Nephron progenitor cell (in vitro differentiated cells): ENCODE measurements at places on chromosomes 7 and 10.

DNA sequence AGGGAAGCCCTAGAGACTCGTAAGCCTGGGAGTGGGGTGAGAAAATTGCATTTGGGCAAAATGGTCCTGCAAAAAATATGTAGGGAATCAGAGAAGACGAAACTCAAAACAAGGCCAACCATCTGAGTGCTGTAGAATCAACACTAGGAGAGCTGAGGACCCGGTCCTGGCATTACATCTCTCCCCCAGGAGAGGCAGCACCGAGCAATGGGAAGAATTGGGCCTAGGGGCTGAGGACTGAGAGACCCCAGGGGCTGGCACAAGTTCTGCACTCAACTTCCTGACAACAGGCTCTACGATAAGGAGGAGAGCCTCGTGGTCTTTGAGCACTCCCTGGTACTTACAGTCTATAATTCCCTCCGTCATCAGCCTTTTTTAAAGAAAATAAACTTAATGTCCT, 47.6 kb downstream of the BPGM start:
- peak; percentile 17 for DNase-seq

GRCh38 chr7:149855361-149856305, 17.5 kb downstream of the ZNF862 start:
- DNase-seq: no peak

- no peak for DNase-seq
These were observed 118.6 kb downstream of the STRA8 start for GRCh38 chr7:135352285-135352684.

- no peak for DNase-seq
These were observed 167.8 kb downstream of the AHR start for GRCh38 chr7:17466216-17466615.

DNA sequence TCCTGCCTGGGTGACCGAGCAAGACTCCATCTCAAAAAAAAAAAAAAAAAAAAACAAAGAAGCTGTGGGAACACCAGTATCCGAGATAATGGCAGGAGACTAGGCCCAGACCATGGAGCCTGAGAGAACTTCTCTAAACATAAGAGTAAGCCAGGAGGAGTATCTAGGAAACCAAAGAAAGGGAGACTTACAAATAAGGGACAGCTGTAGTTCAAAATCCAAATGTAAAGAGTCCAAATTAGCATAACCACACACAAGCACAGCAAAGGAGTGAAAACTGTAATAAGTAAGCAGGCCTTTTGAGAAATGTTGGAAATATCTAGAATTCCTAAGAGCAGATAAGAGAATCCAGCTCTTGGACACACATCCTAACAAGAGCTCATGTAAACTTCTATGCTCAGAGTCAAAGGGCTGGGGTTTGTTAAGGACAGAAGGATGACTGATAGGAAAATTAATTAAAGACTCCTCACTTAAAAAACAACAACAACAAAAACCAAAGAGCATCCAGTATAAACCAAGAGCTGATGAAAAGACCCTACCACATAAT, 15.8 kb downstream of the ZNF25 start:
- DNase-seq: no peak

DNA sequence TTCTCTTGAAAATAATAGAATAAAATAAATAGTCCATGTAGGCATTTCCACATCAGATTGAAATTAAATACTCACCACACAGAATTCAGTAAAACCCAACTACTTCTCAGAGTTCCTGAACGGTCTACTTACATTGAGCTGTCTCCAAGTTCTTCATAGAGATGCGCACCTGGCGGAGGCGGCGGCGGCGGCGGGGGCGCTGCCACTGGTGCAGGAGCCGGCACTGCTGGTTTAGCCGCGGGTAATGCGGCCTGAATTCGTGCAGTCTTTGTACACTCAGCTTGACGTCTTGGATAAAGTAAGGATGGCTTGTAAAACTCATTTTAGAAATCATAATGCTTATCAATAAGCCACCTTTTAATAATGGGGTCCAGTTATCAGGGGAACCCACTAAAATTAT, 973.8 kb downstream of the PCDH15 start:
- no peak for DNase-seq

GRCh38 chr10:113561214-113561613, 8.4 kb downstream of the HABP2 start:
- no peak for DNase-seq

DNA sequence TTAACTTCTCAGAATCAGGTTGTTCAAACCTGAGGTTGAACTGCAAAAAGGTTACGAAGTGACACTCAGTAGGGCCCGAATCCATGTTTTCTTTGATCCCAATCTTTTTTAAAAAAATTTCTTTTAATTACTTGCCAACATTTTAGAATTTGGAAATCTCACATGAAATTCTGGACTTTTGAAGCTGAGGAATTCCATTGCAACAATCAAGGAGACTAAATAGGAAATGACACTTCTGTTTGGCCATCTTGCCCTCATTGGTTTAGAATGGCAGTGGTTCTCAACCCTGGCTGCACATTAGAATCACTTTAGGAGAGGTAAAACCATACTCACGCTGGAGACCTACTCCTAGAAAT, 471 bp upstream of the TOMM7 start:
- DNase-seq: no peak

DNA sequence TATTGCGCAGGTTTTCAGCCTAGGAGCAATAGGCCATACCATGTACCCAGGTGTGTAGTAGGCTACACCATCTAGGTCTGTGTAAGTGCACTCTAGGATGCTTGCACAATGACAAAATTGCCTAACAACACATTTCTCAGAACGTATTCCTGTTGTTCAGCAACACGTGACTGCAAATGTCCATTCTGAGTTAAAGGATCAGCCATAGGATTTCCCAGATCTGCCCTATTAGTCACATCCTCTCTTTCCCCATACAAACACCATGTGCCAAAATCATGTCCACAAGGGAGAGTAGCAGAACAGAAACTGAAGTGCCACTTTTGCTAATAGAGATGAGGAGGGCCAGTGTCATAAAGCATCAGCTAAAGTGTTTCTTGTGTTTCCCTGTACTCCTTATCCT, 42.6 kb upstream of the AMPH start:
- DNase-seq: no peak

DNA sequence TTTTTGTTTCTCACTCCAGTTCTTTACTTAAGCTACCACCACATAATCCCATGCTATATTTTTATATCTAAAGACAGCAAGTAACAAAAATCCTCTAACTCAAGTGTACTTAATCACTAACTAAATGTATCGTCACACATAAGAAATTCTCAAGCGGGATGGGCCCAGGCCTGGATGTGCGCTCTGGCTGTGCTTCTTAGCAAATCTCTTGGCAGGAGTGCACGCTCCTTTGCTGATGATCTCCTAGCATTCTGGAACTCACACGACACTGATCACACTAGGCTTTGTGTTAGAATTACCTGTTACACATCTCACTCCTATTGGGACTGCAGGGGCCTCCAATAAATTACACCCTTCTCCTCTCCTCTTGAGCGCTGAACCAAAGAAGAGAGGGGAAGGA, 46.7 kb upstream of the CALD1 start:
- DNase-seq: no peak

GRCh38 chr7:79820387-79820786, 314.2 kb upstream of the GNAI1 start:
- DNase-seq: peak; percentile 20

GRCh38 chr7:155357573-155358041, 59.9 kb downstream of the INSIG1 start:
- no peak for DNase-seq

DNA sequence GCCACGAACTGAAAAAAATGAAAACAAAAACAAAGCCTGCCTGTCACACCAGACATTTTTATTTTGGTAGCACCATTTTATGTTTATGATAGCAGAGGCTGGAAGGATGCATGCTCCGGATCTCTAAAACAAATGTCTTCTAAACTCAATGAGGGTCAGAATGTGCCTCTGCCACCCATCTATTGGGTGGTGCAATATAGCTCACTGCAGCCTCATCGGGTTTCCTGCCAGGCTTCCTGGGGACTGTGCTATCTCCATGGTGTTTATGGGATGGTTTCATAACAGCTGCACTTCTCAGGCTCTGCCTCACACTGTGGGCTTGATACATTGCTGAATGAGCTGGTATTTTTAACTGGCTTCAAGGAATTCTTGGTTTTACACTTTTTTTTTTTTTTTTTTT, 94.4 kb downstream of the ITIH5 start:
- DNase-seq: no peak

DNA sequence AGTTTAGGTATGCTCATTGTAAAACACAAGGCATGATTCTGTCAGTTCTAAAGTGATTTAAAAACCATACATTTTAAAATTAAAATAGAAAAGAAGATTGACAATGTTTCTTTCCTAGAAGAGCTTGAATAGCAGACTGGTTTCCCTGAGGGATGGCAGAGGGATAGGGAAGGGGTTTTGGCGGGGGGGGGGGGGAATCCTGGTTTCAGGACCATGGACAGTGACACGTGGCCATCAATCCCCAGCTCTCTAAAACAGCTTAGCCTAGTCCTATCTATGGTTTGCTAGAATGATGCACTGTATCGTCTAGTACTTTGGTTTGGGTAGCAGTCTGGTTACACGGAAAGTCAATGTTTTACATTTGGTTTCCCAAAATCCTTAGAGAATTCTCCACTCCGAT, 88.7 kb downstream of the PHYHIPL start:
- peak; percentile 14 for DNase-seq

- no peak for DNase-seq
These were observed 81.1 kb downstream of the IDE start for GRCh38 chr10:92492748-92493240.

DNA sequence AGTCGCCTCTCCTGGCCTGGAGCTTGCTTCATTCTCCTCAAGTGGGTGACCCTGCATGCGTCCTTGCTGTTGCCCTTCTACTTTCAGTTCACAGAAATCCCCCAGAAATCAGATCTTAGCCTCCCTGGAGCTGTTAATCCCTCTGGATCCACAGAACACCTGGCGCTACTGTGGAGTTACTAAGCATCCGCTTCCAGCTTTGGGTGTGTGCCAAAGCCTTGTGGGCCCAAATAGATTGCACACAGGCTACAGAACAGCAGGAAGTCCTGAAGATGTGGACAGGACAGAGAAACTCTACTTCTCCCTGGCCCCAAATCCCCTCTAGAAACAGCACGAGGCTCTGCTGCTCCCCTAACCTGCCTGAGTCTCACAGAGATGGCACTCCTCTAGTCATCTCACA, 36.6 kb upstream of the PDLIM1 start:
- no peak for DNase-seq

- no peak for DNase-seq
These were observed 76.9 kb downstream of the CYP51A1 start for GRCh38 chr7:92057375-92057774.

DNA sequence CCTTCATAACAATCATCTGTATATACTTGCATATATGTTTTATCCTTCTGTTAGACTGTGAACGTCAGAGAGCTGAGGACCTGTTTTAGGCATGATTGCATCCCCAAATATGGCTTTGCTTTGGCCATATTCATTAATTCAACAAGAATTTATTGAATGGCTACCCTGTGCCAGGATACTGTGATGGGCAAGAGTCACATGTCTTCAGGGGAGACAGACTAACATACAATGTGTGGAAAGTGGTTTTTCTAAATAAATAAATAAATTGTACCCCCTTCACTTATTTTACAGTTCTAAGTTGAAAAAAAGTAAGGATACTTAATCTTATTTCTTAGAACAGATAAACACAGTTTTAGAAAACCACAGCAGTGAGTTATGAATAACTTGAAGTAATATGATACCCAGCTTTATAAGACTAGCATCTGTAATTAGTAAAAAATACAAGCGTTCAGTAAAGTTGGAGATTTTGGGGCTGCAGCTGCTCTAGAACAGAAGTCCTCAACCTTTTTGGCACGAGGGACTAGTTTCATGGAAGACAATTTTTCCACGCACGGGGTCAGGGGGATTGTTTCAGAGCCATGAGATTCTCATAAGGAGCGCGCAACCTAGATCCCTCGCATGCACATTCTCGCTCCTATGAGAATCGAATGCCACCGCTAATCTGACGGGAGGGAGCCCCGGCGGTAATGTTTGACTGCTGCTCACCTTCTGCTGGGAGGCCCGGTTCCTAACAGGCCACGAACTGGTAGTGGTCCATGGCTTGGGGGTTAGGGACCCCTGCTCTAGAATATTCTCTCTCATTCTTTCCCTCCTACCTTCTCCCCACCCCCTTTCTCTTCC, 89.4 kb upstream of the MTPN start:
- no peak for DNase-seq

DNA sequence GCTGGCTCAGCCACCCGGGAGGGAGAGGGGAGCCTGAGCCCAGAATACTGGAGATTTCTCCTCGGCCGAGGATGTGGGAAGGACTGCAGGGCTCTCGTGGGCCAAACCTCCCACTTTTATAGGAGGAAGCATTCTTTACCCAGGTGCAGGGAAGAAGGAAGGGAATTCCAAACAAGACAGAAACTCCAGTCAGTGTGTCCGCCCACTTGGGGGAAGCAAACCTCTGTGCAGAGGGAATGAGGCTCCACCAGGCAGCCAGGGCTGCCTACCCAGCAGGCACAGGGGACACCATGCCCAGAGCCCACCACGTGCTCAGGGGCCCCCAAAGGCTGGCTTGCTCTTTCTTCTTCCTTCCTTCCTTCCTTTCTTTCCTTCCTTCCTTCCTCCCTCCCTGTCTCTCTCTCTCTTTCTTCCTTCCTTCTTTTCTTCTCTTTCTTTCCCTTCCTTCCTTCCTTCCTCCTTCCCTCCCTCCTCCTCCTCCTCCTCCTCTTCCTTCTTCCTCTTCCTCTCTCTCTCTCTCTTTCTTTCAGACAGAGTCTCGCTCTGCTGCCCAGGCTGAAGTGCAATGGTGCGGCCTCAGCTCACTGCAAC, 15.4 kb upstream of the FZD9 start:
- no peak for DNase-seq

DNA sequence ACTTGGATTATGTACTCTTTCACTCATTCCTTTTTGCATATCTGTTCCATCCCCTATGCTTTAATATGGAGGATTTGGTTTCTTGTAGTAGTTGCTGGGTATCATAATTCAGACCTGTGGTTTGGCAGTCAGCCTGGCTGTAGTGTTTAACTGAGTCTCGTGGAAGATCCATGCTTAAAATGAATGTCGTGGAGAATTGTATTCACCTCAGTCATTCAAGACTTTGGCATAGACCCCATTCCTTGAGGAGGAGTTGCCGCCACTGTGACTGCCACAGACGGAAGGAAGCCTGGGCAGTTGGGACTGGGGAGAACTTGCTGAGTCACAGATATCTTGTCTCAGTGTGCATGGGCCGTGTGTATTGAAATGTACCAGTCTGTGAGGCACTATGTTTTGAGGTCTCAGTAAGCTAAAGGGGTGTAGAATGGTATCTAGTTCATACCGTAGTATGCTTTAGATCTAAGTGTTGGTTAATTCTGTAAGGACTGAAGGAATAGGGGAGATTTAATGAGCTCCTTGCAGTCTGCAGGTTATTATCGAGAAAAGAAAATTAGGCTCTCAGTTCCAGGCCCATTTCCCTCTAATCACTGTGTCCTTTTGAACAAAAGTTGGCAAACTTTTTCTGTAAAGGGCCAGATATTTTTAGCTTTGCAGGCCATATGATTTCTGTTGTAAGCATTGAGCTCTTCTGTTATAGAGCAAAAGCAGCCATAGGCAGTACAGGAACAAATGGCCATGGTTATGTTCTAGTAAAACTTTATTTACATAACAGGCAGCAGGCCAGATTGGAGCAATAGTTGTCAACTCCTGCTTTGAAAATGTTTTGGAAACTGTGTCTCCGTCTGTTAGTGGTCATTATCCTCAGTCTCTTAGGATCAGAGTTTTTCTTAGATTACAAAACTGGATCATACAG, 76.8 kb downstream of the TPST1 start:
- DNase-seq: no peak
